ENCODE measurements at places on chromosomes 5 and 9.
A peak's percentile ranks its signal among the peaks of the same experiment; 100 is the strongest.

- no peak for DNase-seq
Observed at GRCh38 chr9:34997379-34997781, 7.8 kb downstream of the DNAJB5 start.

GRCh38 chr5:147805030-147805454 lies 22.5 kb upstream of the JAKMIP2 start:
- no peak for DNase-seq

GRCh38 chr5:859391-859790 lies 8.6 kb upstream of the ZDHHC11 start:
- DNase-seq: no peak

- no peak for DNase-seq
Observed at GRCh38 chr9:136117291-136117915, 1.3 kb downstream of the TMEM250 start.

GRCh38 chr5:128965638-128966302 lies 482 bp downstream of the SLC27A6 start:
- no peak for DNase-seq

GRCh38 chr5:151703227-151703626 lies 16.5 kb upstream of the SPARC start:
- peak; percentile 4 for DNase-seq

GRCh38 chr5:152631221-152631620 lies 226.1 kb upstream of the NMUR2 start:
- no peak for DNase-seq

Measured in NCI-H1105 treated with DMSO at 0.1 percent for 48 hours (cell line).